Endothelial cell of umbilical vein (primary cell): ENCODE measurements at places on chromosomes 1 and 21.

- no peak overlapping the region for H3K4me3 ChIP-seq
- H3K36me3 ChIP-seq = peaks cover 2% of the 10 kb centered on the region
- H3K4me1 ChIP-seq = no peaks in the 10 kb centered on the region
- no peak for DNase-seq
- no peaks in the 10 kb centered on the region for H3K27me3 ChIP-seq
- H3K27ac ChIP-seq = no peak overlapping the region
These were observed 6.9 kb downstream of the AKR1A1 start for GRCh38 chr1:45557422-45557944.

- no peaks in the 10 kb centered on the region for H3K36me3 ChIP-seq
- peak; percentile 8 for DNase-seq
- no peaks in the 10 kb centered on the region for H3K27me3 ChIP-seq
- H3K27ac ChIP-seq = no peak overlapping the region
- H3K4me3 ChIP-seq = no peak overlapping the region
These were observed 18.4 kb downstream of the MTHFR start for GRCh38 chr1:11787251-11787803.

DNA sequence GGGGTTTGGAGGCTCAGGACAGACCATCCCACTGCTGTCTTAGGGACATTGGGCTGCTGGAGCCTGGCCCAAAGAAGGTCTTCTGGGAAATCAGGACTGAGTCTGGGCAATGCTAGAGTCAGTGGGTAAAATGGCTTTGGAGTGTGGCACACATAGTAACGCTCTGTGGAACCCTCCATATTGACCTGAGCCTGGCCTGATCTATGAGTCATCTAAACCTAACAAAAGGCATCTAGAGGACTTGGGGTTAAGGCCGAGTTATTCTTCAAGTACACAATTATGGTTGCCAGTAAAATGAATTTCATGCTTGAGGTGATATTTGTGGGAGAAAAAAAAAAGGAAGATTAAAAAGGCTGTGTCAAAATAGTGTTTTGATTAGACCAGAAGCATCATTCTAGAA is 77.7 kb downstream of the ST6GALNAC5 start:
- H3K4me1 ChIP-seq = no peaks in the 10 kb centered on the region
- DNase-seq = no peak
- no peak overlapping the region for H3K27ac ChIP-seq
- no peaks in the 10 kb centered on the region for H3K36me3 ChIP-seq

- H3K4me1 ChIP-seq = no peaks in the 10 kb centered on the region
- no peaks in the 10 kb centered on the region for H3K36me3 ChIP-seq
- no peak overlapping the region for H3K27ac ChIP-seq
- H3K27me3 ChIP-seq = peaks cover 5% of the 10 kb centered on the region
These were observed 11.6 kb upstream of the PTPRF start for GRCh38 chr1:43518935-43519686.

DNA sequence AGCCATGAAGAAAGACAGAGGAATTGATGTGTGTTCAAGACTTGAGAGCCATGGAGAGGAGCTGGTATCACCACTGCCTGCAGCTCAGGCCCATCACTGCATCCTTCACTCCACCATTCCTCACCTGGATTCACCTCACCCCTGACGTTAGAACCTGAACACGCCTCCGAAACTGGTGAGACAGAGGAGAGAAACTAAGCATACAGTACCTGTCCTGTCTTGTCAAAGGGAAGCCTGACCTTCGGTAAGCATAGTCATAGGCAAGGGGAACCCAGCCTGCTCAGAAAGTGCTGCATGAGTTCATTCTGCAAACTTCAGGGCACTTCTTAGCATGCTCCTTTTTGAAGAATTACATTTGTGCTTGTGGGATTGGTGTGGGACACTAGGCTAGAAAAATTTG is 425.8 kb downstream of the DSCAM start:
- no peak for DNase-seq
- no peak overlapping the region for H3K27ac ChIP-seq
- H3K27me3 ChIP-seq = no peaks in the 10 kb centered on the region
- H3K36me3 ChIP-seq = no peaks in the 10 kb centered on the region
- H3K4me1 ChIP-seq = no peaks in the 10 kb centered on the region

GRCh38 chr1:62090016-62090415 is 104.6 kb upstream of the L1TD1 start:
- H3K27me3 ChIP-seq = no peaks in the 10 kb centered on the region
- no peak overlapping the region for H3K27ac ChIP-seq
- DNase-seq = no peak
- H3K4me3 ChIP-seq = no peak overlapping the region
- H3K4me1 ChIP-seq = peaks cover 6% of the 10 kb centered on the region
